ENCODE measurements at places on chromosomes 3 and 15. TPM values are rescaled to one million over a fixed set of nuclear protein-coding genes. Genes with fewer than 3 reads are reported as not detected.

The GOLGA8Q gene
- total RNA-seq = 0.64 TPM

The EPHB1 gene
- 3.8 TPM for total RNA-seq

- no peaks in the 10 kb centered on the region for H3K27me3 ChIP-seq
- no peak overlapping the region for H3K4me3 ChIP-seq
- H3K27ac ChIP-seq = no peak overlapping the region
- DNase-seq = no peak
- no peaks in the 10 kb centered on the region for H3K4me1 ChIP-seq
These were observed 120.7 kb downstream of the STT3B start for GRCh38 chr3:31653464-31653863.

The SUCNR1 gene
- total RNA-seq = not detected

GRCh38 chr3:128804017-128804810 is 75.2 kb upstream of the ACAD9 start:
- DNase-seq = no peak
- H3K27ac ChIP-seq = peak overlapping the region; percentile 83
- peaks cover 54% of the 10 kb centered on the region for H3K4me1 ChIP-seq
- H3K36me3 ChIP-seq = peaks cover 75% of the 10 kb centered on the region
- no peaks in the 10 kb centered on the region for H3K27me3 ChIP-seq

DNA sequence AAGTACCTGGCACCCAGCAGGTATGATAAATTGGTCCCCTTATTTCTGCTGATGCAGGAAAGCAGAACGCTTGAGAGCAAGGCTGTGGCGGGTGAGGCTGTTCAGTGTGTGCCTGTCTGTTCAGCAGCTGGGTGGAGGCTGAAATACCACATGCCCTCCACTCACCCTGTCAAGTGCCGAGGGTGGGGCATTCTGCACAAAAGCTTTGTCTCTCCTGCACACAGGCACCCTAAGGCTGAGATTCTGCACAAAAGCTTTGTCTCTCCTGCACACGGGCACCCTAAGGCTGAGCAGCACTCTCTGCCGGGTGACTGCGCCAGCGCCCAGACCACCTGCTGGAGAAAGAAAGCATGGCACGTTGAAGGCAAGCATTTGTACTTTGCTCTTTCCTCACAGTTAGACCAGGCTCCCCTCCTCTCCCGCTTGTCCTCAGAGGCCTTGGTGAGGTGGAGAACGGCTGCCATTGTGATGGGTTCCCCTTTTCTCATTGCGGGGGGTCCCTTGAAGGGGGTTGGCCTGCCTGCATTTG is 97.5 kb downstream of the BDH1 start:
- H3K36me3 ChIP-seq = peaks cover 4% of the 10 kb centered on the region
- no peak overlapping the region for H3K4me3 ChIP-seq
- no peak overlapping the region for H3K27ac ChIP-seq
- H3K4me1 ChIP-seq = peaks cover 14% of the 10 kb centered on the region
- no peaks in the 10 kb centered on the region for H3K27me3 ChIP-seq
- DNase-seq = no peak

GRCh38 chr3:106349191-106349881 is 480.5 kb upstream of the CBLB start:
- no peaks in the 10 kb centered on the region for H3K36me3 ChIP-seq
- H3K27ac ChIP-seq = no peak overlapping the region
- H3K4me1 ChIP-seq = peaks cover 14% of the 10 kb centered on the region
- H3K4me3 ChIP-seq = no peak overlapping the region
- no peaks in the 10 kb centered on the region for H3K27me3 ChIP-seq
